Posterior cingulate gyrus (tissue), 11 donors: ENCODE measurements at places on chromosomes 12 and 14.

- DNase-seq = peak; percentile 56
Measured at GRCh38 chr14:36556811-36557433, 25.5 kb downstream of the NKX2-8 start.

GRCh38 chr14:74863274-74863673, 12.7 kb downstream of the PROX2 start:
- peak; percentile 14 for DNase-seq

GRCh38 chr14:37438444-37438843, 156.6 kb downstream of the FOXA1 start:
- DNase-seq = no peak

- no peak for DNase-seq
Measured at GRCh38 chr12:34107781-34108404, 85.6 kb downstream of the ALG10 start.

GRCh38 chr12:14975457-14975856, 2.6 kb downstream of the PDE6H start:
- DNase-seq = no peak

DNA sequence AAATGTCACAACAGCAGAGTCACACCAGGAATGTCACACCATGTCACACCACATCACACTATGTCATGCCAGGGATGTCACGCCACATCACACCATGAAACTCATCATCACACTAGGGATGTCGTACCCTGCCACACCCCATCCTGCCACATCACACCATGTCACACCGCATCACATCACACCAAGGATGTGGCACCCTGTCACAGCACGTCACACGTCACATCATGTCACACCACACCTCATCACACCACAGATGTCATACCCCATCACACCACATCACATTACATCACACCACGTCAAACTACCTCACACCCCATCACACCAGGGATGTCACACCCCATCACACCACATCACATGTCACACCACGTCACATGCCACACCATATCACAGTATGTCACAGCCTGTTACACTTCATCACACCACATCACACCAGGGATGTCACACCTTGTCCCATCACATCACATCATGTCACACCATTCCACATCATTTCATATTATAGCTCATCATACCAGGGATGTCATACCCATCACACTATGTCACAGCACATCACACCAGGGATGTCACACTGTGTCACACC, 90.9 kb downstream of the TMEM121 start:
- no peak for DNase-seq

DNA sequence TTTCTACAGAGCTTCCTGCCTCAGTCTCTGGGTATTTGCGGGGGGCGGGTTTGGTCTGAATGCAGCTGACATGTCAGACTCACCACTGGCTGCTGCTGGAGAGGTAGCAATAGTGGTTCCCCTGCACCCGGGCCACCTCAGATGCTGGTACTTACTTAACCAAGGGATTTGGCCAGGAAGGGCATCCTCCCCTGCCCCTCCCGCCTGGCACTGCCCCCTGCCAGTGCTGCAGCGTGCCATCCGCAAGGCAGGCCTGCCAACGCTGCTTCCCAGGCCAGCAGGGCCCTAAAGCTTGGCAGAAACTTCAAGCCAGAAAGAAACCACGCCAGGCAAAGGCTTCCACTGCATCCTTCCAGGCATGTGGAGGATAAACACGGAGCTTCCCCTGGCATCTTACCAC, 22.1 kb downstream of the RAB35 start:
- DNase-seq = no peak

DNA sequence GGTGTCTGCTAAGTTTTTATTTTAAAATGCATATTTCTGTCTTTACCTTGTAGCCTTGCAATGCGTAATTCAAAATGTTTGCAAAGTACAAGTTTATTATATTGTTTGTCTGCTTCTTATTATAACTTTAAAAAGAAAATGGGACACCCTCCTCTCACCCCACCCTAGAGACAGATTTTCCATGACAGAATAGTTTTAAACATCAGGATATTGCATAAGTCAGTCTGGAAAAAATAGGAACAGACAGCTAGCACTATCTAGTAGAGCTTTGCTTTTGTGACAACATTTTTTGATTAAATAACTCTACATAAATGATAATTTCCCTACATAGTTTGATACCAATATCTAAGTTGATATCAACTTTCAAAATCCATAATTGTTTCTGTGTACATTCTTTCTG, 71.3 kb downstream of the PDE3A start:
- DNase-seq = no peak

GRCh38 chr12:113980537-113981337, 14.6 kb upstream of the RBM19 start:
- no peak for DNase-seq

GRCh38 chr12:78275886-78276285, 445.2 kb downstream of the NAV3 start:
- DNase-seq = no peak

- DNase-seq = peak; percentile 44
Measured at GRCh38 chr14:105877645-105878044, 351.3 kb downstream of the TMEM121 start.

- DNase-seq = no peak
Measured at GRCh38 chr14:67269298-67270060, 28.2 kb downstream of the PALS1 start.

GRCh38 chr12:108798551-108799221, 58.7 kb downstream of the SSH1 start:
- peak; percentile 69 for DNase-seq

DNA sequence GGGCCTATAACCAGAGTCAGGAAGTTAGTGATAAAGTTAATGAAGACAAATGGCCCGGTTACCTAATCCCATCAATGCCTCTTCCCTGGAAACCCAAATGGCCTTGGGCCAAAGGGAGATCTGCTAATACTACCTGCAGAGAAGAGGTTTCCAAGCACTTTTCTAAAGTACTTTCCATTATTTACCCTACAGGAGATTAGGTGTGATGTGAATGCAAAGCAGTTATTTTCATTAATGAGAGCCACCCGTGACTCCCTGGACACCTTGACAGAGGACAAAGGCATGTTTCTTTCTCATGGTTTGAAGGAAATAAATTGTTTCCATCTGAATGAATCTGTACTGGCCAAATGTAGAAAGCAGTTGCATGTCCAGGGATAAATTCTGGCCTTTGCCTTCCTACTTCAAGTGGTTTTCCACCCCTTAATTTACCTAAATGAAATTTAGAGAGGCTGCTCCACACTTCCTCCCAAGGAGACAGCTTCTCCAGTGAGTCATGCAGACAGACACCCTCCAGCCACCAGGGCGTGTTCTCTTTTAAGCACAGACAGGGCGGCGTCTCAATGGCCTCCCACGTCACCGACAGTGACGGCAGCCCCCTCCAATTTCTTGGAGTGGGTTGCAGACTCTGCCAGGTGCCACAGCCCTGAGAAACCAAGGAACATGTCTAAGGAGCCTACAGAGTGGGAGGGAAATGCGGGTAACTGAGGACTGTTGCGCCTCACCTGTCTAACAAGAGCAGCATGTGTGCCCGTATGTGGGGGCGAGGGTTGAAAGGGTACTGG, 43.9 kb upstream of the GNPNAT1 start:
- no peak for DNase-seq

GRCh38 chr14:62431496-62431895, 613.8 kb downstream of the KCNH5 start:
- DNase-seq = no peak

- no peak for DNase-seq
Measured at GRCh38 chr12:131703161-131703560, 7.7 kb upstream of the SFSWAP start.

GRCh38 chr14:87043667-87044200, 949.2 kb downstream of the GALC start:
- DNase-seq = no peak

DNA sequence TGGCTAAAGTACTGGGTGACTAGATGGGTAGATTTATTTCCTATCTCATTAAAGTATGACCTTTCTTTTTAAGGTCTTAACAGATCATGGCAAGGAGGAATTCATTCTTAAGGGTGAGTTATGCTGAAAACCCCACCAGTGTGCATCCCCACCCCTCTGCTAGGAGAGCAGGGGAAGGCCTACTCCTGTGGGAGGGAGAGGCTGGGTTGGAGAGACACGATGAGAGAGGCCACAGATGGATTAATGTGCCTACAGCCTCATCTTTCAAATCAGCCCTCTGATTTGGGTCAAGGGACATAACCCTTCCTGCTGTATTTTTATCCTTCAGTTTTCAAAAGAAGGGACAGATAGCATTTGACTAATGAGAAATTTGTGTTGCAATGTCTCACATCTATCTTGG, 185.5 kb downstream of the SSPN start:
- no peak for DNase-seq

DNA sequence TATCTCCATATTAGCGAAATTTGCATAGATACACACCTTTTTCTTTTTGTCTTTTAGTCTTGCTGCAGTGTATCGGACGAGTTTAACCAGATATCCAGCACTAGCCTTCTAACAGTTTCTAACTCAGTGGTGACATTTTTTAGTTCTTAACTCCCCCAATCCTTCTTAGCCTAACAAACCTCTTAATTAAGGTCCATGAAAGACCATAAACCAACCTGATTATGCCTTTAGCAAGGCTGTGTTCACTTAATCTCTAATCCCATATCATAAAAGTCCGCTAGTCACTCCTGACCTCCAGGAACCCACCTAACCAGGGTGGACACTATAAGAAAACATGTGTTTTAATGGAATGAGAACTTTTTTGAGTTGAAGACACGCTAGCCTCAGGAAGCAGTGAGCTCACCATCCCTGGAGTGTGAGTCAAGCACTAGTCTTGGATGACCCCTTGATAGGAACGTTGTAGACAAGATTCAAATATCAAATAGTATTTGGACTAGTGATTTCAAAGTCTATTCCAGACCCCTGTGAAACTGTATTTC, 9.5 kb downstream of the CDKN1B start:
- DNase-seq = no peak

GRCh38 chr12:103855896-103856657, 15.0 kb upstream of the NT5DC3 start:
- DNase-seq = no peak

DNA sequence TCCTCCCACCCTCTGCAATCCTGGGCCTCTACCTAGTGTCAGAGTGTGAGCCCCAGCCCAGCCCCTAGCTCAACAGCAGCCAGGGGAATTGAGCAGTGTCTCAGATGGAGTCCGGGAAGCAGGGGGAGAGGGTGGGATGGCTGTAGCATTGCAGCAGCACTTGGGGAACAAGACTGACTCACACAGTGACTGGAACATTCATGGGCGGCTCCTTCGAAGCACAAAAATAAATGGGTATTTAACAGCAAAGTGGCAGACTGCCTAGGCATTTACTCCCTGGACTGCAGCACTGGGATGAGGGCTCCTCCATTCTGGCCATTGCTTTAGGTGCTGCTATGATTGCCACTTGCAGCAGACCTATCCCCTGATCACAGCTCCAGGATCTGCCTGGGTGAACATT, 46.0 kb upstream of the STK38L start:
- DNase-seq = no peak

GRCh38 chr14:21711360-21711961, 37.8 kb upstream of the OR4E1 start:
- no peak for DNase-seq

DNA sequence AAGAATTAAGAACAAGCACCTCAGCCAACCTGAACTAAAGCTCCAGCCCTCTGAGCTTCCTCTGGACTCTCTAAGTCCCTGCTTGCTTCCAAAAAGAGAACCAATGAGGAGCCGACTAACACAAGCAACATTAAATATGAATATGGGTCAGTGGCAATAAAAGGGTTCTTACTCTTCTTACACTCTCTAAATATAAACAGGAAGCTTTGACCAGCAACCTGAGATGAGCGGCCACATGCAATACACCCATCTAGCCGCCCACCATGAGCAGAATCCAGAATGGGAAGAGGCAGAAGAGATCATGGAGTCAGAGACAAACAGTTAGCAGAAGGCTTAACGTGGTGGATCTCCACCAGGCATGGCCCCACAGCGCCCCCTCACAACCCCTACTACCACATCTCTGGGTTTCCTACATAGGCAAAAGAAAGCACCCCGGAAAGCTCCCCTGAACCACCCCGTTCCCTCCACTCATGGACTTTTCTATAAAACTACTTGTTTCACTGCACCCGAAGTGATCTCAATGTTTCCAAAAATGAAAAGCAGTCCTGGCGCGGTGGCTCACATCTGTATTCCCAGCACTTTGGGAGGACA, 59.4 kb downstream of the TTC7B start:
- DNase-seq = no peak

DNA sequence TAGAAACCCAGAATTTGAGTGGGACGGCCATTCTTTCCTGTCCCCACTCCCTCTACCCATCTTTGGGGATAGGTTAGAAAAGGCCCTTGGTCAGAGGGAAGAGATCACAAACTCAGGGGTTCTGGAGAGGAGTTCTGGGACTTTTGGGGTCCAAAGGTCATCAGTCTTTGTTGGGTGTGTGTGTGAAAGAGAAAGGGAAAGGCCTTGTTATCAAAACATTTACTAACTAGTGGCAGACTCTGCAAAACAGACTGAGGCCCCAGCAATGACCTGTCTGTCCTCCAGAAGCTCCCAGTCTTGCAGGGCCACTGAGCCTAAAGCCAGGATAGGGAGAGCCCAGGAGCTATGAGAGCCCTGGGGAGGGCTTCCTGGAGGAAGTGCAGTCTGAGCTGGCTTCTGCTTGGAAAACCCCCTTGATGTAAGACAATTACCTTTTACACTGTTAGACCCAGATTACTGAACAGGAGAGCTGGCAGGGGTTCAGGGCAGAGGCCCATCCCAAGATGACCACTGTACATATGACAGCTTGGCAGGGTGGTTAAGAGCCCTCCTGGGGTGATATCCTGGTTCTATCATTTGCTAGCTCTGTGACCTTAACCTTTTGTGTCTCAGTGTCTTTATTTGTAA, 429.1 kb upstream of the CCDC196 start:
- no peak for DNase-seq

DNA sequence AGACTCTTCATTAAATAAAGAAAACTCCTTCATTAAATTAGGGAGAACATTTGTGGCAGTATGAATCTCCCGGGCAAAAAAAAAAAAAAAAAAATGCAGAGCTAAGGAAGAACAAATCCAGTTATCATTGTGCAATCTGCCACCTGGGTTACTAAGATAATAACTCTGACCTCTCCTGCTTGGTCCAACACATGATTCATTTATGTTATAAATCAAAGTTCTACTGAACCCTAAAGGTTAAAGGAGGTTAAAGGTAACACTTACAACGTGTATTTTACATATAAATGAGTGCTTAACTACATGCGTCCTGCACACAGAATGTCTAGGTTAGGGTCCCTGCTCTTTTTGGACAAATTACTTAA, 4.2 kb downstream of the TGFB3 start:
- DNase-seq = no peak

- DNase-seq = no peak
Measured at GRCh38 chr14:73724696-73725095, 10.5 kb upstream of the PNMA1 start.

DNA sequence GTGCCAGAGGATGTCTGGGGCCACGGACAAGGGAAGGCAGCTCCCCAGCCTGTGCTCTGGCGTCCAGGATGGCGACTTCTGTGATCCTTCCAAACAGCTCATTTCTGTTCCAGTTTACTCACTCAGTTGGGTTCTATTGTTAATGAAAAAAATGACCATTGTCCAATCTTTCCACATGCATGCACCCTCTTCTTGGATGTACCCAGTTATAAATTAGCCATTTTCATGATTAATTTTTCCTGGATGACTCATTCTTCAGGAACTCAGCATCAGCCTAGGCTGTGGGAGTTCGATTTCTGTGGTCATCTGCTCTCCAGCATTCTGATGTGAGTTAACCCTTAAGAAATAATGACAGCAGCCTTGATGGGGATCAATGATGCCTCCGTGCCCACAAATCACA, 926.8 kb downstream of the BCL11B start:
- no peak for DNase-seq
